ENCODE measurements at places on chromosomes 11 and 22.

DNA sequence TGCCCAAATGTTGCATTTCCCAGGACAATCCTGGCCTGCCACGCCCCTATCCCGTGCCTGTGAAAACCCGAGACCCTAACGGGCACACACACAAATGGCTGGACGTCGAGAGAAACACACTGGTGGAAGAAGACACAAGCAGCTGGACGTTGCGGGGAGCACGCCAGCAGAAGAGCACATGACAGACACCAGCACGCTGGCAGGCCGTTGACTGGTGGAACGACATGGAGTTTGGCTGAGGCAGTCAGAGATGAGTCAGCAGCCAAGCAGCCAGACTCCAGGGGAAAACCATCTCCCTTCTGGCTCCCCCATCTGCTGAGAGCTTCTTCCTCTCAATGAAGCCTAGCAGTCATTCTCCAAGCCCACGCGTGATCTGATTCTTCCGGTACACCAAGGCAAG is 606.7 kb upstream of the LRRC4C start:
- no peak for DNase-seq

GRCh38 chr11:67349457-67349856 is 3.9 kb downstream of the POLD4 start:
- no peak for DNase-seq

DNA sequence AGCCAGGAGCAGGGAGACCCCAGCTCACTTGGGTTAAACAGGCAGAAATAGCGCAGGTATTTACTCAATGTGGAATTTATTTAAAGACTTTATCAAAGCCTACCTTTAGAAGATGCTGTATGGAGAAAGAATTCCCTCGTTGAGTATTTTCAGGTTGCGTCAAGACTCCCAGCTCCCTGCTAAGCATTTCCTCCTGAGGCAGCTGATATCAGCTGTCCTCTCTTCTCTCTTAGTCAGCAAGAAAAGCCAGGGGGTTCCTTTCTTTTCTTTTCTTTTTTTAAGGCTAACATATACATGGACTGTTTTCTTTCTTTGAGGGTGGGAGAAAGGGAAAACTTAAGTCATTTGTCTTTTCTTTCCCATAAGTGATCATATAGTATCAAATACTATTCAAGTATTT is 125.8 kb upstream of the POU2AF2 start:
- no peak for DNase-seq

GRCh38 chr11:65862191-65862735 is 2.0 kb downstream of the MUS81 start:
- no peak for DNase-seq

- DNase-seq: no peak
Measured at GRCh38 chr11:103648670-103649400, 387.6 kb upstream of the DDI1 start.
